Tibial artery (tissue), 4 donors: ENCODE measurements at places on chromosomes 16 and 17.

DNA sequence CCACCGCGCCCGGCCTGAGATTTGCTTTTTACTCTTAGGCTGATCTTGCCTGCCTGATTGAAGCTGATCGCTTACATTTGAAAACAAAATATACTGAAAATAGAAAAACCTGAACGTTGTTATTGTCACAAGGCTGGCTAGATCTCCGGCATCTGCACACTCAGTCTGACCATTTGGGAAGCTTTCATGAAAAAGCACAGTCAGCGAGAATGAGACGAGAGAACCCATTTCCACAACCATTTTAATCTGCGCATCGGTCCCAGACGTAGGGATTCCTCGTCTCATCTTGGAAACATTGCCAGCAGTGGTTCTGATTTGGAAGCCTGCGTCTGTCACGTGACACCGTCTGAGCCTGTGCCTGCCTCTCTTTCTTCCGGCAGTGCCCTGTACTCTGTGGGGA is 20.9 kb downstream of the SPG7 start:
- H3K4me1 ChIP-seq, result no peaks in the 10 kb centered on the region
- no peaks in the 10 kb centered on the region for H3K27me3 ChIP-seq
- no peak for DNase-seq
- peaks cover 85% of the 10 kb centered on the region for H3K36me3 ChIP-seq
- H3K4me3 ChIP-seq, result no peak overlapping the region

DNA sequence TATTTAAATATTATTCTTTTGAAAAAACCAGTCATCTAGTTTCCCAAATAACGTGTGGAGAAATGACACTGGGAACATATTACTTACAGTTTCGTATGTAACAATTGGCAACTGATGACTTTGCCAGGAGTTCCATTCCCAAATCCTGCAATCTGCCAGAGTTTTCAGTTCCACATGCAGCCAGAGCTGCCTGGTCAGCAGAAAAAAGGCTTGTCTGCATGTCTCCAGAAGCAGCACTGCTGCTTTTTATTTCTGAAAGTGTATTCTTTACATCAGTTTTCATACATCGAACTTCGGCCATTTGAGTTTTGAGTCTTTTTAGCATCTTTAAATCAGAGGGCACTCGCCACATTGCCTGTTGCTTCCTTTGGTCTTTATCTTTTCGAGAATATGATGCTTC is 78.4 kb downstream of the TRIM37 start:
- peaks cover 3% of the 10 kb centered on the region for H3K36me3 ChIP-seq
- peaks cover 12% of the 10 kb centered on the region for H3K4me1 ChIP-seq
- no peak for DNase-seq
- H3K4me3 ChIP-seq, result no peak overlapping the region
- H3K27me3 ChIP-seq, result no peaks in the 10 kb centered on the region

- H3K36me3 ChIP-seq, result no peaks in the 10 kb centered on the region
- H3K4me3 ChIP-seq, result no peak overlapping the region
- no peak for DNase-seq
- no peaks in the 10 kb centered on the region for H3K27me3 ChIP-seq
- no peaks in the 10 kb centered on the region for H3K4me1 ChIP-seq
These were observed 102.0 kb downstream of the ITFG1 start for GRCh38 chr16:47358816-47359215.

GRCh38 chr17:75625813-75626486 is 7.3 kb upstream of the SMIM5 start:
- H3K27me3 ChIP-seq, result no peaks in the 10 kb centered on the region
- H3K27ac ChIP-seq, result no peak overlapping the region
- H3K4me1 ChIP-seq, result no peaks in the 10 kb centered on the region
- H3K4me3 ChIP-seq, result no peak overlapping the region

GRCh38 chr16:24747441-24747840 is 18.0 kb downstream of the TNRC6A start:
- H3K27ac ChIP-seq, result peak overlapping the region; percentile 42
- no peak for DNase-seq
- peaks cover 100% of the 10 kb centered on the region for H3K4me1 ChIP-seq
- no peaks in the 10 kb centered on the region for H3K36me3 ChIP-seq
- H3K27me3 ChIP-seq, result no peaks in the 10 kb centered on the region
- no peak overlapping the region for H3K4me3 ChIP-seq

GRCh38 chr17:39239640-39240314 is 14.0 kb upstream of the STAC2 start:
- H3K4me1 ChIP-seq, result no peaks in the 10 kb centered on the region
- no peaks in the 10 kb centered on the region for H3K36me3 ChIP-seq
- peaks cover 8% of the 10 kb centered on the region for H3K27me3 ChIP-seq

- H3K4me1 ChIP-seq, result peaks cover 8% of the 10 kb centered on the region
- no peaks in the 10 kb centered on the region for H3K27me3 ChIP-seq
- DNase-seq, result peak; percentile 56
- H3K4me3 ChIP-seq, result no peak overlapping the region
- H3K27ac ChIP-seq, result no peak overlapping the region
These were observed 45.3 kb downstream of the DDX19A start for GRCh38 chr16:70391881-70392481.

- H3K4me1 ChIP-seq, result no peaks in the 10 kb centered on the region
- no peak overlapping the region for H3K4me3 ChIP-seq
- no peak overlapping the region for H3K27ac ChIP-seq
- no peaks in the 10 kb centered on the region for H3K36me3 ChIP-seq
- H3K27me3 ChIP-seq, result no peaks in the 10 kb centered on the region
These were observed 80.5 kb downstream of the SMG6 start for GRCh38 chr17:2222901-2223616.

DNA sequence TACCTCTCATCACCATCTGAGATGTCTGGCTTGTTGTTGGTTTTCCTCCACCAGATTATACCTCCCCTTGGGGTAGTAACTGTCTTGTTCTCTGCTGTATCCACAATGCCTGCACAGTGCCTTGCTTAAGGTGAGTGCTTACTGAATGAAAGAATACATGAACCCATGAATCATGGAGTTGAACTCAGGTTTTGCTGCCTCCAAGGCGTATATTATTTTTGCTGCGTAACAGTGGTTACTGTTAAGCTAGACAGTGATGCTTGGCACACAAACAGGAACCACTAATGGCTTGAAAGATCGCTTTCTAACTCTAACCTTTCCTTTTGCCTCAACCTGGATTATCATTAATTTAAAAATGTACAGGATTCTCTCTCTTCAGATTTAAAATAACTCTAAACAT is 695.8 kb downstream of the TOX3 start:
- no peak overlapping the region for H3K27ac ChIP-seq
- no peaks in the 10 kb centered on the region for H3K27me3 ChIP-seq
- DNase-seq, result no peak
- no peak overlapping the region for H3K4me3 ChIP-seq

DNA sequence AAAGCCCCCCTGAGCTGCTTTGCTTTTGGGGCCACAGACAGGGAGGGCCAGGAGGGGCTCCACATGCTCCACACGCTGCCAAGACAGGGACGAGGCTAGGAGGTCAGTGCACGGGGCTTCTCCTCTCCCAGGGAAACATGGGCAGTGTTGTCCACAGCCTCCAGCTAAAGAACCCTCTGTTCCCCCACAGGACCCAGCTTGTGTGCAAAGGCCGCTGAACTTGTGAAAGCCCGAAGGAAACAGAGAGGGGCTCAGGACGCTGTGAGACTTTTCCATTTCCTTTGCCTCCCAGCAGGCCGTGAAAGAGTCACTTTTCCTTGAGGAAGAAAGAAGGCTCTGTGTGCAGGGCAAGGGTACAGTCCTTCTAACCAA is 9.7 kb downstream of the CDRT4 start:
- no peaks in the 10 kb centered on the region for H3K27me3 ChIP-seq
- H3K4me3 ChIP-seq, result peak overlapping the region; percentile 30
- H3K36me3 ChIP-seq, result no peaks in the 10 kb centered on the region
- peak; percentile 75 for DNase-seq
- peak overlapping the region; percentile 67 for H3K27ac ChIP-seq

DNA sequence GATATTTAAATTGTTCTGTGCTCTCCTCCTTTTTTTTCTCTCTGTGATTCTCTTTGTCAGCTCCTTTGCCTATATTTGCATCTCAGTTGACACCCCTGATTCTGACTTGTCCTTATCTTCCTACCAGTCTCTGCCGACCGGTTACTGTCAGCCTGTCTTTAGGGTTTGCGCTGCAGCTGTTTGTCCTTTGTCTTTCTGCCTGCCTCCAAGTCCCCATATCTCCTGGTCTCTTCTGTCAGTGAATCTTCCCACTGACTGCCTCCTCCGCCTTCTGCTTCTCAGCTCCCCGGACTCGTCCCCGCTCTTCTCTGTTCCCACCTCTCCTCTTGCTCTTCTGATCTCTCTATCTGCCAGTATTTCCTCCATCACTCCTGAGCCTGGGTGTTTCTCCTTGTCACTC is 5.2 kb downstream of the TLCD2 start:
- DNase-seq, result no peak
- peaks cover 7% of the 10 kb centered on the region for H3K36me3 ChIP-seq
- no peak overlapping the region for H3K27ac ChIP-seq
- no peaks in the 10 kb centered on the region for H3K27me3 ChIP-seq
- no peak overlapping the region for H3K4me3 ChIP-seq
- peaks cover 8% of the 10 kb centered on the region for H3K4me1 ChIP-seq

DNA sequence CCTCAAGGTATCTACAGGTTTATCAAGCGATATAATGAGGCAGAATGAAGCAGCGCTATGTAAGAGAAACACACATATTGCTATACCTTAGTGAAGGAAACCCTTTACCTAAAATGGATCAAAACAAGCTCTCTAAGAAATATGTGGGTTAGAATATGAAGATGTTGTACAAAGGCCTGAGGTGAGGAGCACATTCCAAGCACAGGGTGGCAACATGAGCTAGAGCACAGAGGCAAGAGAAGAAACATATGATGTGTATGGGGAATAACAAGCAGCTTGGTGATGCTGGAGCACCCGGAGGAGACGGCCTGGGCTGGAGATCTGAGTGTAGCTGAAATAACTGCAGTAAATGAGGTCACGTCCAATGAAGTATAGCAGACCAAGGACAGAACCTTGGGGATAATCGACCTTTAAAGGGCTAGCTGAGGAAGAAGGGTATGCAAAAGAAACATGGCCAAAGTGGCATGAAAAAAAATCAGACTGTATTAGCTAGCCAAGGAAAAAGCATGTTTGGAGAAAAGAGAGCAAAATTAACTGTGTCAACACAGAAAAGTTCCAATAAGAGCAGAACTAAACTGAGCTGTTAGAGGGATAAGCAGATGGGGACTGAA is 44.0 kb downstream of the MARVELD3 start:
- no peak for DNase-seq
- no peaks in the 10 kb centered on the region for H3K4me1 ChIP-seq
- H3K4me3 ChIP-seq, result no peak overlapping the region
- H3K36me3 ChIP-seq, result peaks cover 55% of the 10 kb centered on the region
- no peak overlapping the region for H3K27ac ChIP-seq

DNA sequence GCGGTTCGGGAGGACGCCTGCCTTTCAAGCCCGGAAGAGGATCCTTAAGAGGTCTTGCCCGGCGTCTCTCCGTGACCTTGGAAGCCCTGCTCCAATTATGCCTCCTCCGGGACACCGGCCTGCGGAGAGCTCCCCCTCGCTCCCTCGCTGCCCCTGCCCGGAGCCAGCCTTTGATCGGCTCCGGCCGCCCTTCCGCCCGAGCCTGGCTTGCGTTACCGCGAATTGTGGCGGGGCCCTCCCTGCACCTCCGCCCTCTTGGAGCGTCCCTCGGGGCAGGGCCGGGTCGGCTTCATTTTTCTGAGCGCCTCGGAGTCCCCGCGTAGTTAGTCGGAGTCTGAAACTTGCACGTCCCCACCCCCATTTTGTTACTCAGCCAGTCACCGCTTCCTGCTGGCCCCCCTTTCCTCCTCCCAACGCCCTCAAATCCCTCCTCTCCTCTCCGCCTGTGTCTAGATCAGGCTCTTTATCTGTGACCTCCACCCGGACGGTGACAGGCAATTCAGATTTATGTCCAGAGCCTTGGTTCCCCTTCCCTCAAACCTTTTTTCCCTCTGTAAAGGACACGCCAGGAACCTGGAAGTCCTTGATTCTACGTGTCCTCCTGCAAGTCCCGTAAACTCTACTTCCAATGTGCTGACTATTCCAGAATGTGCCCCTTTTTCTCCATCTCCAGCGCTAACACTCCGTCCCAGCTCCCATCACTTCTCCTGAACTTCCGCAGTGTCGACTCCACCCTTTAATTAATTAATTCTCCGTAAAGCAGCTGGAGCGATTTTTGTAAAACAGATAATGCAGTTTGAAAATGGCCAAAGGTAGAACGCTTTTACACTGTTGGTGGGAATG is 569 bp upstream of the RABEP2 start:
- no peaks in the 10 kb centered on the region for H3K27me3 ChIP-seq
- H3K4me1 ChIP-seq, result peaks cover 12% of the 10 kb centered on the region
- peak overlapping the region; percentile 86 for H3K4me3 ChIP-seq
- H3K27ac ChIP-seq, result peak overlapping the region; percentile 93

GRCh38 chr17:4504188-4504587 is 5.5 kb downstream of the SPNS2 start:
- no peak overlapping the region for H3K4me3 ChIP-seq
- H3K4me1 ChIP-seq, result no peaks in the 10 kb centered on the region
- no peaks in the 10 kb centered on the region for H3K36me3 ChIP-seq
- peaks cover 35% of the 10 kb centered on the region for H3K27me3 ChIP-seq

DNA sequence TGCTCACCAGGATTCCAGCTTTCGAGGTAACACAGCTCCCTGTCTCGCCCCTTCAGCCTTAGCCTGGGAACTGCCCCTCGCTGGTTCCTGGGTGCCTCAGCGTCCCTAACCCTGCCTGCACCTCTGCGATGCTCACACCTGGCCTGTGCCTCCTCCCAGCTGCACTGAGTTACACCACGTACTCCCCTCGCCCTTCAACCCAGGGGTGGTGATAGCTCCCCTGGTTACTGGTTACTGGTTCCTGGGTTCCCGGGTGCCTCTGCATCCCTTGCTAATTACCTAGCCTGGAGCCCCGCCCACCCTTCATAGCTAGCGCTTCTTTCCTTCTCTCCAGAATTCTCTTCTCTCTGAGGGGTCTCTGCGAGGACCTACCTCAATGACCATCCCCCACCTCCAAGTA is 65.3 kb upstream of the PLCG2 start:
- no peak overlapping the region for H3K4me3 ChIP-seq
- no peaks in the 10 kb centered on the region for H3K36me3 ChIP-seq
- no peak for DNase-seq
- no peaks in the 10 kb centered on the region for H3K27me3 ChIP-seq
- no peak overlapping the region for H3K27ac ChIP-seq
- peaks cover 14% of the 10 kb centered on the region for H3K4me1 ChIP-seq

- H3K27ac ChIP-seq, result peak overlapping the region; percentile 1
- H3K36me3 ChIP-seq, result no peaks in the 10 kb centered on the region
- no peaks in the 10 kb centered on the region for H3K27me3 ChIP-seq
- DNase-seq, result no peak
These were observed 50.9 kb upstream of the GSE1 start for GRCh38 chr16:85562093-85562786.

DNA sequence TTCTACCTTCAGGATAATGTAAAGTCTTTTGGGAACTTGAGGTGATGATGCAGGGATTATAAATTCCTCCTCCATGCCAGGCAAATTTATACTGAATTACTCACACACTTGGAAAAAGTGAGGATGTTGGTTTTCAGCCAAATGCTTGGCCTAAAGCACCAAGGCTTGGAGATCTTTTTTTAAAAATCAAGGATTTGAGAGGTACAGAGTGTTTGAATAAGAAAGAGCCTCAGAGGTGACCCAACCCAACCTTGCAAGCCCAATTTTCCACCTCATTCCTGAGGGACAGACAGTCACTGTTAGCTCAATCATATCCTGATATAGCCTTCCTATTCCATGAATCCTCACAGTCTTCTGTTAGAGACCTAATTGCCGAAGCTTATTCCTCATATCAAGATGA is 14.0 kb downstream of the GRIN2A start:
- no peaks in the 10 kb centered on the region for H3K4me1 ChIP-seq
- no peaks in the 10 kb centered on the region for H3K27me3 ChIP-seq
- no peak overlapping the region for H3K4me3 ChIP-seq
- no peak for DNase-seq
